SJSA1 (cell line): ENCODE measurements at places on chromosomes 13 and 19.

GRCh38 chr13:100315522-100315921, 226.6 kb downstream of the PCCA start:
- no peaks in the 10 kb centered on the region for H3K27me3 ChIP-seq
- H3K4me1 ChIP-seq, result no peaks in the 10 kb centered on the region
- no peak overlapping the region for H3K27ac ChIP-seq
- no peaks in the 10 kb centered on the region for H3K36me3 ChIP-seq
- DNase-seq, result no peak

DNA sequence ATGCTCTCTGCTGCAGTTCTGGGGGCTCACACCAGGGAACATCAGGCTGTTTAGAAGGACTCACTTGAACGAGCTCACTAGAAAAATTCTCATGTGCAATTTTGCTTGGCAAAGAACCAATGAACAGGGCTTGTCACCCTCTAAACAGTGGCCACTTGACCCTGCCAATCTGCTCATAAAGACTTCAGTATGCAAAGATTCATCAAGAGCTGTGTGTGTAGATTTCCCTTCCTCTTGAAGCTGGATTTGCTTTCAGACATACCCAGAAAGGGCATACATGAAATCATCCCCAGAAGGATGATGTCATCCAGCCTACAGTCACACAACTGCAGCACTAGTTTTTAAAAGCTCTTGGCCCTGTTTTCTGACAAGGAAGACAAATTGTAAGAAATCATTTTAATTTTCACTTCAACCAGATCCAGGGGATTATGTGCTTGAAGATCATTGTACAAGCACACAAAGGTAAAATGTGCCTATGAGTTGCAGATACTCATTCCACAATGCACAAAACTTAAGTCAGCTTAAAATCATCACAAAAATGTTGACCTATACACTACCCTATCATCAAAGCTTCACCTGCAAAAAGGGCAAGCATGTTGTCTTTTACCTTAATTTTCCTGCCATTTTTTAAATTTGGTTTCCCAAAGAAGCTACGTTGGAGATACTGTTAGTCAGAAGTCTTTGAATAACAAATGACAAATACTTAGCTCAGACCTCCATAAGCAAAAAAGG, 5.2 kb upstream of the STK24 start:
- H3K36me3 ChIP-seq, result peaks cover 4% of the 10 kb centered on the region
- H3K4me3 ChIP-seq, result no peak overlapping the region
- no peak for DNase-seq
- H3K4me1 ChIP-seq, result peaks cover 28% of the 10 kb centered on the region
- no peak overlapping the region for H3K27ac ChIP-seq

GRCh38 chr13:59823486-59823885, 340.2 kb downstream of the DIAPH3 start:
- H3K4me1 ChIP-seq, result 0 out of 2 replicates have a peak, but pooled peaks cover 8% of the 10 kb centered on the region
- no peaks in the 10 kb centered on the region for H3K27me3 ChIP-seq
- no peak overlapping the region for H3K27ac ChIP-seq
- no peak overlapping the region for H3K4me3 ChIP-seq

DNA sequence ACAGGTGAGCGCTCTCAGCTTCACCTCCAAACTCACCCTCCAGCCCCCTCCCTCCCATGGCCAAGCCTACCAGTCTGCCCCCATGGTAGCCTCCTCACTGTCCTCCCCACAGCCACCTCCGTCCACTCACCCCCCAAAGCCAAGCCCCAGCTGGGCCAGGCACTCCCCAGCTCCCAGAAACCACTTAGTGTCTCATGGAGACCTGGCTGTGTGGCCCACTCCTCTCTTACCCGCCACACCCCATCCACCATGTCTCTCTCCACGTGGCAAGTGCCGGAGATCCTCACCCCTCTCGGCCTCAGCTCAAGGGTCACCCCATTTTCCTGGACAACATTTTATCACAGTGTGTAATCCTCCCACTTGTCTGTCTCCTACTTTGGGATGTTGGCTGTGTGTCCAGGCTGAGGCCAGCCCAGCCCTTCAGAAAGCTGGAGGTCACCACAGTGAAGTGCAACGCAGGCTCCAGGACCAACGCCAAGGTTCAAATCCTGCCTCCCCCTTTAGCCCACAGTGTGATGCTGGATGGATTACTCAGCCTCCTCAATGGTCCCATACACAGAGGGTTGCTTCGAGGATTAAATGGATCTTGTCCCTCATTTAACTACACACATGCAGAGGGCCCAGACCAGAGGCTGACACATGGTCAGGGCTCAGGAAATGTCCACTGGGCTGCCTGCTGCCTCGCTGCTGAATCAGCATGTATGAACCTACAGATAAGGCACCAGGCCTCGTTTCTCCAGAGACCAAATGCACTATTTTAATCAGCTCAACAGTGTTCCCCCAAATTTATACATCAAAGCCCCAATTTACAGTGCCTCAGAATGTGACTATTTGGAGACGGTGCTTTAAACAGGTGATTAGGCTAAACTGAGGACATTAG, 71.3 kb downstream of the CEBPG start:
- H3K36me3 ChIP-seq, result peaks cover 21% of the 10 kb centered on the region
- H3K27ac ChIP-seq, result no peak overlapping the region
- no peak for DNase-seq
- H3K4me1 ChIP-seq, result no peaks in the 10 kb centered on the region
- H3K4me3 ChIP-seq, result no peak overlapping the region

DNA sequence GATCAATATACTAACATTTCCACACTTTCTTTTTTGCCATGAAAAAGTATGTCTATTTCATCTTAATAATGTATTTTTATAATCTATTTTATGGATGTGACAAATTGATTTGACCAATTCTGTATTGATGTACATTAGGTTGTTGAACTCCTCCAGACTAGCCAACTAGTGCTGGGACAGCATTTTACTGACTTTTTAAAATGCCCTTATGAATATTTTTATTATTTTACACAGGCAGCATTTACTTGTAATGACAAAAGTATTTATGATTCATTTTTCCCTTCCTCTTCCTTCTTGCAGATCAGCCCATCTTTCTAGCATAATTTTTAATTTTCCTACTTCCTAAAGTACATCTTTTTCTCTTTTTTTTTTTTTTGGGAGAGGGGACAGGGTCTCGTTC, 918 bp upstream of the FUZ start:
- peaks cover 7% of the 10 kb centered on the region; the same call in 1 of the 2 replicates for H3K36me3 ChIP-seq
- DNase-seq, result no peak
- peak overlapping the region; percentile 96 for H3K27ac ChIP-seq
- H3K4me3 ChIP-seq, result peak overlapping the region; percentile 48
- no peaks in the 10 kb centered on the region for H3K27me3 ChIP-seq
- H3K4me1 ChIP-seq, result peaks cover 23% of the 10 kb centered on the region

- H3K27me3 ChIP-seq, result no peaks in the 10 kb centered on the region
- H3K36me3 ChIP-seq, result peaks cover 85% of the 10 kb centered on the region
- DNase-seq, result no peak
- no peaks in the 10 kb centered on the region for H3K4me1 ChIP-seq
- H3K4me3 ChIP-seq, result no peak overlapping the region
Measured at GRCh38 chr19:1424192-1424955, 13.8 kb upstream of the RPS15 start.

GRCh38 chr13:98792785-98793495, 40.5 kb upstream of the SLC15A1 start:
- peaks cover 31% of the 10 kb centered on the region for H3K36me3 ChIP-seq
- DNase-seq, result no peak
- no peak overlapping the region for H3K27ac ChIP-seq
- H3K4me1 ChIP-seq, result no peaks in the 10 kb centered on the region
- H3K4me3 ChIP-seq, result no peak overlapping the region
- H3K27me3 ChIP-seq, result no peaks in the 10 kb centered on the region

GRCh38 chr19:56538761-56539263, at the start of gene ZFP28:
Gene ZFP28 (plus strand): TSS chr19:56538948. CDS start chr19:56539019, 71 bp downstream.
- DNase-seq, result peak; percentile 55
- H3K27ac ChIP-seq, result peak within 1 kb of the TSS; percentile 55
- peak within 1 kb of the TSS; percentile 50 for H3K4me3 ChIP-seq
- no peaks in the 10 kb centered on the region for H3K36me3 ChIP-seq

GRCh38 chr13:112726016-112726767, 36.4 kb downstream of the ATP11A start:
- H3K36me3 ChIP-seq, result no peaks in the 10 kb centered on the region
- no peaks in the 10 kb centered on the region for H3K27me3 ChIP-seq
- DNase-seq, result no peak
- H3K27ac ChIP-seq, result no peak overlapping the region

GRCh38 chr19:16772841-16773240, 53.2 kb downstream of the NWD1 start:
- H3K27ac ChIP-seq, result no peak overlapping the region
- no peaks in the 10 kb centered on the region for H3K27me3 ChIP-seq
- no peak for DNase-seq
- H3K4me1 ChIP-seq, result no peaks in the 10 kb centered on the region
- H3K36me3 ChIP-seq, result no peaks in the 10 kb centered on the region
- H3K4me3 ChIP-seq, result no peak overlapping the region

DNA sequence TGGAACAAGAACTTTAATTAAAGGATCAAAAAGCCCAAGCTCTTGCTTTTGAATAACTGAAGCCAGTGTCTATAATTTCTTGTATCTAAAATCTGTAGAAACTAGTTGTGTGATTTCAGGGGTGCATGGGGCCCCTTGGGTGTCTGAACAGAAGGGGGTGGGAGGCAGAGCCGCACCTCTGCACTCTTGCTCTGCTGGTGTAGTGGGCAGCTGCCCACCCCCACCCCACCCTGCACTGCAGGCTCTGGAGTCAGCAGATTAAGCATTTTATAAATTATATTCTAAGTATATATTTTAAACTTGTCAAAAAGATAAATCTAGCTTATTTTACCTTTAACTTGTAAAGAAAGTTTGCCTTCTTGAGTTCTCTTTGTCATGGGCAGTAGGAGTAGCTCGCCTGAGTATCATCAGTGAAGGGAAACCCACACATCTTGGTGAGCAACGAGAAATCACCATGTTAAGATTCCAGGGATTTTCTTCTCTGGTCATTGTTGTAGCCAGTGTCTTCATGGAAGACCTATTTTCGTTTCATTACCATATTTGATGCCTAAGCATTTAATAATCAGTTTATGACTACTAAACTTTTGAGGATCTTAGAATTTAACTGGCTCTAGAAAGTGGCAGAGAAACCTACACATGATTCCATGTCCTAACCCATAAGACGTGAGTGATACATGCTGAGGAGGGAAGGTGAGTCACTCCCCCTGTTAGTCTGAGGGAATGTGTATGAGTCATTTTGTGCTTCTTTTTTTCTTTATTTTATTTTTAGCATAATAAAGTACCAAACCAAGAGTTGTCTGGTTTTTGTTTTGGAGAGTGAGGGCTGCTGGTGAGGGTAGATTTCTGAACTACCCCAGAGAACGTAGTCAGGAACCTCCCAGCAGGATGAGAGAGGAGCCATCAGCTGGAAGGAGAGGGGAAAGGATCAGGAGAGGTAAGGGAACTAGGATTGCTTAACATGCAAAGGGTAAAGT, 7.7 kb downstream of the UBE2L5 start:
- no peaks in the 10 kb centered on the region for H3K36me3 ChIP-seq
- peaks cover 30% of the 10 kb centered on the region for H3K4me1 ChIP-seq
- peak overlapping the region; percentile 48 for H3K27ac ChIP-seq
- H3K4me3 ChIP-seq, result no peak overlapping the region
- peak; percentile 78 for DNase-seq

- H3K27me3 ChIP-seq, result no peaks in the 10 kb centered on the region
- peak overlapping the region; percentile 87 for H3K27ac ChIP-seq
- H3K4me3 ChIP-seq, result peak overlapping the region; percentile 18
- no peaks in the 10 kb centered on the region for H3K36me3 ChIP-seq
- no peak for DNase-seq
Measured at GRCh38 chr19:6091771-6092291, 18.5 kb downstream of the RFX2 start.

DNA sequence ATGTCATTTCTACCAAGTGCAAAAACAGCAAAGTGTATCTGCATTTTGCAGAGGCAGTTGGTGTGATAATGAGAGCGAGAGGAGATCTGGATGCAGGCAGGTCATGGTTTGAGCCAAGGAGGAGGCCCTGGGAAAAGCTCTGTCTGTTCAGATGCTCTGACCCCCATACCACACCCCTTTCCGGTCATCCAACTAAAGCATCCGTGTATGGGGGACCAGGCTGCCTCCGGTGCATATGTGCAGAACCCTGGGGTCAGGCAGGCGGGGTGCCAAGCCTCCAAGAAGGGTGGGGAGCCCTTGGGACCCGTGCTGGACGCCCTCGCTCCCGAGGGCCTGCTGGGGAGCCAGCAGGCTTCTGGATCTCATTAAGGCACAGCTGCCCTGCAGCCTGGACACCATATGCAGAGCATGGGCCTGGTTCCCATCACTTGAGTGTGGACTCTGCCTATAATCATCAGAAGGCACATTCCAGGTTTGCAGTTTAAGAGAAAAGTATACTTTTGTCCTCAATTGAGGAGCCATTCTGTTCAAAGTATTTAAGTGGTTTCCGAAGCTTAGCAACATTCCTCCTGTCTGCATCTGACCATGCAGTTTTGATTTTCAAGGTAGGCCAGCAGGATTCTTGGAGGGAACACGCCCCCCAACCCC, 56.1 kb downstream of the ALOX5AP start:
- no peaks in the 10 kb centered on the region for H3K36me3 ChIP-seq
- no peak overlapping the region for H3K27ac ChIP-seq
- H3K27me3 ChIP-seq, result no peaks in the 10 kb centered on the region

- no peak for DNase-seq
- no peaks in the 10 kb centered on the region for H3K4me1 ChIP-seq
- no peaks in the 10 kb centered on the region for H3K36me3 ChIP-seq
- H3K27me3 ChIP-seq, result no peaks in the 10 kb centered on the region
Measured at GRCh38 chr19:29271341-29271740, 58.4 kb upstream of the UQCRFS1 start.

DNA sequence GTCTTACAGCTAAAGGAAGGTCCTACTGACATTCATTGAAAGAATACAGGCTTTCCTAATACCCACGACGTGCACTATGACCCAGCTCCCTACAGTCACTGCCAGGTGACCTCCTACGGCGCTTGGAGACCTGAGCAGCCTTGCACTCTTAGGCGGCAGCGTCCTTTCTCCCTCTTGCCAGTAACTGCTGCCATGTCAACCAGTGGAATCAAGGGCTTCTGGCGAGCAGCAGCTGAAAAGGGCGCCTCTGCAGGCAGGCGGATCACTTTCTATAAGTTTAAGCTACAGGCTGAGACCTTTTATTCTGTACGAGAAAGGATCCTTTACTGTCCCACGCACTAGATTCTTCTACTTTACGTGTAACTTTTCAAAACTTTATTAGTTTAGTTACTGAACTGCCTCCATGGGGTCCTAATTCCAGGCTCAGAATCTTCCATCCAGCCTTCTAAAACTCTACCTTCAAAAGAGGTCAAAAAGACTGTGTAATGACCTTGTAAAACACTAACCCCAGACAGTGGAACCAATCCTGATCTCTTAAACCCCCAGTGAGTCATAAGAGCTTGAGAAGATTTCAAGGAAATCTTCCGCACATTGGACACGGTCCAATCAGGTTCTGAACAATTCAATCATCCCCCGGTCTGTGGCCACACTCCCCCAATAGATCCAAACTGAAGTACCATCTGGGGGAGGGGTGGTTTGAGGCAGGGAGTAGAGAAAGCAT, 1.9 kb downstream of the KCTD12 start:
- H3K27ac ChIP-seq, result no peak overlapping the region
- no peak overlapping the region for H3K4me3 ChIP-seq
- DNase-seq, result no peak
- peaks cover 10% of the 10 kb centered on the region for H3K27me3 ChIP-seq
